M059J (cell line): ENCODE measurements at places on chromosomes 4 and X. TPM values are rescaled to one million over a fixed set of nuclear protein-coding genes. Genes with fewer than 3 reads are reported as not detected.
A peak's percentile ranks its signal among the peaks of the same experiment; 100 is the strongest.

The MXD4 gene
- total RNA-seq: 11.1 and 19.2 TPM in 2 replicates

DNA sequence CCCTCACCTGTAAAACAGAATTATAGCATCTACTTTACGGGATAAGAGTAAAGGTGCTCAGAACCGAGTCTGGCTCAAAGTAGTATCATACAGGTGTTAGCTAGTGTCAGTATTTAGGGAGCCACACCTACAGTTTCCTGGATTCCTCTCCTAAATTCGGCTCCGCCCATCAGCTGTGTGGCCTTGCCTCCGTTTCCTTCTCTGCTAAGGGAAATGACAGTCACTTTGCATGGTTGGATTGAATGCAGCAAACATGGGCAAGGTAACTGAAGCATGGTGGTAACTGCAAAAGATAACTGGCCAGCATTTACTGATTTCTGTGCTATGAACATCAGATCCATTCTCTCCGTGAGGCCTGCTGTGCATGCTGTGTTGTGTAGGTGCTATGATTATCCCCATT is 2.8 kb downstream of the PPP1R3F start:
- no peak for DNase-seq

The SUPT20HL2 gene
- total RNA-seq: 0.17 TPM in 1 of 2 replicates, not detected in the other

The DGKK gene
- 0.05 TPM in 1 of 2 replicates, not detected in the other for total RNA-seq

The COX7B2 gene
- total RNA-seq: 7.4 TPM in 1 of 2 replicates, not detected in the other

The DCLK2 gene
- total RNA-seq: 14.8 and 18.2 TPM in 2 replicates

DNA sequence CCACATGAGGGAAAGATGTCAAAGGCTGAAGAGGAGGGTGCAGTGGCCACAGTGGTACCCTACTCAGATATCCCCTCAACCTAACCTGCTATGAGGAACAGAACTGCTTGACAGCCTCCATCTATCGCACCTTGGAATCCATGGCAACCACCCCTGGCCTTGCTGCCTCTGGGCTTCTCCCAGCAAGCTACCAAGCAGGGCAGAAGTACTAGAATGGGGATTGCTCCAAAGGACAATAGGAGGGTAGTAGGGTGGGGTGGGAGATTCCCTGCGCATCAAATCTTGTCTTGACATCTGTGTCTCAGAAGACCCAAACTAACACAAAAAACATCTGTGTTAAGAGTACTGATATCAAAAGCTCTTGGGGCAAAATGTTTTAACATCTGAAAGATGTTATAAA is 118.2 kb downstream of the FBXW7 start:
- DNase-seq: no peak

- no peak for DNase-seq
Observed at GRCh38 chrX:554271-554670, 76.3 kb upstream of the SHOX start.

- DNase-seq: no peak
Observed at GRCh38 chr4:94348666-94349065, 6.0 kb upstream of the HPGDS start.

GRCh38 chrX:100417681-100418080 is 7.6 kb upstream of the PCDH19 start:
- DNase-seq: no peak

DNA sequence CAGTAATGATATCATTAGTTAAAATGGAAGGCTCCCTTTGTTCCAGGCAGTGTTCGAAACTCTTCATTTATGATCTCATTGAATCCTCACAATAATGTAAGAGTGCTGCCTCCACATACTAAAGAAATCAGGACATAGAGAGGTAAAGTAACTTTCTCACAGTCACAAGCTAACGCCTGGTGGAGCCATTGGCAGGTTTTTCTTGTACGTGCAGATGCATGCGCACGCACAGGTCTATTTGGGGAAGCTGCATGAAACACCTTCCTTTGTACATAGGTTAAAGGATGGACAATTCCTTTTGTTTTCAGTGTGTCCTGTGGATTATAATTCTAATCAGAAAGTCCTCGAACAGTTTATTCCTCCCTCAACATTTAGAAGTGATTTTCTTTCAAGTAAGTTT is 176.2 kb downstream of the RAPGEF2 start:
- DNase-seq: no peak

DNA sequence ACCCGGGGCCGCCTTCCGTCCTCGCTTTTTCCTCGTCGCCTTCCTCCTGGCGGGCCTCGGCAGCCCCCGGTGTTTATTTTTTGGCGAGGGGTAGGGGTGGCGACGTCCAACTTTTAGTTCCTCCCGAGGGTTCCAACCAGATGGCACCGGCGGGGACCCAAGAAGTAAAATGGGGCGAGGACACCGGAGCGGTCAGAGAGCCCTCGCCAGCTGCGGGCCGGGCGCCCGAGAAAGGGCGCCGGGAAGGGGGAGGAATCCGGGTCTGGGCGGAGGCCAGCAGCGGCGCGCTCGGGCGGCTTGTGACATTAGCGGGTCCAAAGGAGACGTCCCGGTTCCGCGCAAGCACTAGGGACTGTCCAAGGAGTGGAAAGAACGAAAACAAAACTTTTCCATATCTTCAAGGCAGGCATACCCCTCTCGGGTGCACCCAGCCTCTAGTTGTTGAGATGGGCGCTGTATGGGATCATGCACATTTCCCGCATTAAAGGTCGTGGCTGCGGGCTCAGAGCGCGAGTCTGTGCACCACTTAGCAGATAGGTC is 691 bp upstream of the USP46 start:
- DNase-seq: no peak

The NXF2B gene
- total RNA-seq: 0.02 and 0.42 TPM in 2 replicates

The ARHGAP4 gene
- total RNA-seq: 3.1 and 6.1 TPM in 2 replicates

The CFAP47 gene
- 0.05 TPM in 1 of 2 replicates, not detected in the other for total RNA-seq

DNA sequence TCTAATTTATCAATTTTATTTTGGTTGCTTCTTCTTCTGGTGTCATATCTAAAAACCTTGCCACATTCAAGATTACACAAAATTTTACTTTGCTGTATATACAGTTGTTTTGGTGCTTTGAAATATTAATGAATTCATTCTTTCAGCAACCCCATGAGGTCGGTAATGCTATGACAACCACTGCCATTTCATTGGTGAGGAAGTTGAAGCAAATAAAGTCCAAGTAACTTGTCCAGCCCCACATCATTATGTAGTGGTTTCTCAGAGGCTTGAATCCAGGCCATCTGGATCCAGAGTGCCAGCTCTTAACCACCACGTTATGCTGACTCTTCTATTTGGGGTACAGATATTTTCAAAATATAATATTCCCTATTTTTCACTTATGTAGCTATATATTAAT is 42.2 kb downstream of the UGT2A3 start:
- no peak for DNase-seq

GRCh38 chr4:134365852-134366251 is 164.3 kb upstream of the PABPC4L start:
- peak; percentile 54 for DNase-seq

The FAT1 gene
- 67.0 and 112 TPM in 2 replicates for total RNA-seq

DNA sequence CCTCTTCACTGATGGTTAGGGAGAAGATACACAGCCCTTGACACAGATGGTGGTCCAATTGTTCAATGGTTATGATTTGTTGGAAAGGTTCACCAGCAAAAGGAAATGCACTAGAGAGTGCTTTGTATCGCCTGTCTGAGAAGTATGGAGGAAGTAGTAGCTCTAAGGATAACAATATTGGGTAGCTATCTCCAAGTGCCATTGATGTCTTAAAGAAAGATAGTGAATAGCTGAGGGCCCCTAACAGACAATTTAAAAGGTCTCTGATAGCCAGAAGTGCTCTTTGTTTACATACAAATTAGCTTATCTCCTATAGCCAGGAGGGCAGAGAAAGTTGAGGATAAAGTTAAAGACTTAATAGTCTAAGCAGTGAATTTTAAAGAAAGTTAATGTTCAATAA is 33.9 kb upstream of the BLTP1 start:
- no peak for DNase-seq

GRCh38 chrX:68196939-68197791 is 236.1 kb downstream of the OPHN1 start:
- DNase-seq: peak; percentile 74

GRCh38 chr4:107838861-107839565 is 14.3 kb downstream of the SGMS2 start:
- no peak for DNase-seq

DNA sequence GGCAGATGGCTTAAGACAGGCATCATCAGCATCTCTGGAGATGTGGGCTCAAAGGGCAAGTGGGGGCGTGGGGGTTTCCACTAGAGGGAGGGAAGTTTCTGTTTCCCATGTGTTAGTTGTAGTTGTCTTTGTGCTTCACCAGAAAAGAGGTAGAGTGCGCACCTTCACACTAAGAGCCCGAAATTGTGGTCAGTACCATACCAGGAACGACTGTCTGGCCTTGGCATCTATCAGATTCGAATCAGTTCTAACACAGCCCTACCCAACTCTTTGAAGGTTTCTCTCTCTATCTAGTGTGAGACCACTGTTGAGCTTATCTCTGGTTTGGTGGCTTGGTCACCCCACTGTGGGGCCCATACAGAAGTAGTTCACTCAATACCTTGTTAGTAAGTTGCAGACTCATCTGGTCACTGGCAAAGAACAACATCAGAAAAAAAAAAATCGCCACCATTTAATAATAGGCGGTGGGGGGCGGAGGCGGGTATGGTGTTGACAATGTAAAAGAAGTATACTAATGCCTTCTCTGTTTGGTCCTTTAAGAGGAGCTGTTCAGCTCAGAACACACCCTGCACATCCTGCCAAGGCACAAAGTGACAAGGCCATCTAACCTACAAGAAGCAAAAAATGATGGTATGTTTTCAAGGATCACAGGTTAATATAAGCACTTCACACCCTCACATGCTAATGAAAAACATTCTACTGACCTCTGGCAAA is 71.1 kb downstream of the NYX start:
- no peak for DNase-seq

- DNase-seq: no peak
Observed at GRCh38 chr4:7243609-7244330, 51.4 kb downstream of the SORCS2 start.

The MAP3K15 gene
- total RNA-seq: not detected in 2 replicates

- no peak for DNase-seq
Observed at GRCh38 chr4:7793186-7793585, 146.5 kb downstream of the AFAP1 start.

DNA sequence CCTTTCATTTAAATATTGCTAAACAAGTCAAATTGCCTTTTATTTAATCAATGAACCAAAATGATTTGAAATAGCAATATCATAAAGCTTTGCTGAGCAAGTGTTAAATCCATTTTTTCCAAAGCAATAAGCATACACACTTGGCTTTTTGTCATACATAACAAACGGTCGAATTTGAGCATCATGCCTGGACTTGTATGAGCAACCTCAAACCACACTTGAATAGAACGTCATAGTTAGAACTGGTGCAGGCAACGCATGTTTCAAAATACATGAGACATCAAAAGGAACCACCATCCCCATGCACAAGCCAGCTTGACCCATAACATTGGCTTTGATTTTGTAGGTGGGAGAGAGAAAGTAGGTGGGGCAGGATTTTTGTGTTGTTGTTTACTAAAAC is 812.3 kb upstream of the FRG1 start:
- no peak for DNase-seq

The TGIF2LX gene
- total RNA-seq: not detected in 2 replicates

The NR3C2 gene
- total RNA-seq: 0.15 and 0.20 TPM in 2 replicates

DNA sequence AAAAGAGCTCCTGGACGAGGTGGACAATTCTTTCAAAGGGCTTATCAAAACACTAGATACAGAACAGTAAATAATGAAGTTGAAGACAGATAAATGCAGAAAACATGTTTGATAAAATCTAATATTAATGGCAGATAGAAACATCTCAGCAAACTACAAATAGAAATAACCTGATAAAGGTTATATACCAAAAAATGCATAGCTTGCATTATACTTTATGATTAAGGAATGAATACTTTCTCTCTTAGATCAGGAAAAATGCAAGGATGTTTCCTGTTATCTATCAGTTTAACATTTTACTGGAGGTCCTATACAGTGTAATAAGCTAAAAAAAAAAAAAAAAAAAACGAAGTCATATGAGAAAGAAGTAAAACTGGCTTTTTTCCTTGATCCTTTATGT is 304.5 kb upstream of the CXorf51A start:
- DNase-seq: no peak

The GABRG1 gene
- total RNA-seq: not detected in 2 replicates

DNA sequence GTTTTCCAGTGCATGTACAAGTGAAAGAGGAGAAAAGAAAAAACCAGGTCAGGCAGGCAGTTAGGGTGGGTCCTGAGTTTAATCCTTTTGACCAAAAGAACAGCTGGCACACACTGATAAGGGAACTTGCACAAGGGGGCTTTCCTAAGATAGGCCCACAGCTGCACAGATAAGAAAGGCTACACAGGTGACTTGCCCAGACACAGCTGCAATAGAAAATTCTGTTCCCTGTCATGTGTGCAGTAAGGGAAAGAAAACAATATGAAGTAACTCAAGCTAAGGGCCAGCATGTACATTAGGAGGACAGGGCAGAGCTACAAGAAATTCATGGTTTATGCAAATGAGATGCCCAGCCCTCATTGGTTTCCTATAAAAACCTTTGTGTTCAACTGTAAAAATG is 32.9 kb downstream of the LUZP4 start:
- no peak for DNase-seq

DNA sequence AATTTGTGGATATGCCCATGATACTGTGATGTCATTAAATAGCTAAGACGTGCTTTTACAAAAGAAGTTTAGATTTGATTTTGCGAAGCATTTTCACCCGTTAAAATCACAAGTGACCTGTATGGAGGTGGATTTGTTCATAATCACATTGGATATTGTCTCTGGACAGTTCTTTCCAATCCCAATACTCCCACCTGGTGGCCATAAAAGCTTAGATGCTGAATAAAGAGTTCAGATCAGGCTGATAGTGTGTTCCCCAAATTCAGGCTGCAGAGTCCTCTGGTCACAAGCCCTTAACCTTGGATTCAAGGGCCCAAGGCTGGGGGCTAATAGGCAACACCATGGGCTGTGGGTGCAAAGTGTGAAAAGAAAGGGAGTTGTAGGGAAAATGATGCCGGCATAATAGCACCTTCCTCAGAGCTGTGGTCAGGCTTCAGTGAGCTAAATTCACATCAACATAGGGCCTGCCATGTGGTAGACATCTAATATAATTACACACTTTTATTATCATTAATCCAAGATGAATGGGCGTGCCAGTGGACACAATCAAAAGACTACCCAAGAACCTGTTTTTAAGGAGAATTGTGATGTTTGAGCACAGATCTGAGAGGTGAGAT is 28.1 kb downstream of the SMIM43 start:
- peak; percentile 70 for DNase-seq

DNA sequence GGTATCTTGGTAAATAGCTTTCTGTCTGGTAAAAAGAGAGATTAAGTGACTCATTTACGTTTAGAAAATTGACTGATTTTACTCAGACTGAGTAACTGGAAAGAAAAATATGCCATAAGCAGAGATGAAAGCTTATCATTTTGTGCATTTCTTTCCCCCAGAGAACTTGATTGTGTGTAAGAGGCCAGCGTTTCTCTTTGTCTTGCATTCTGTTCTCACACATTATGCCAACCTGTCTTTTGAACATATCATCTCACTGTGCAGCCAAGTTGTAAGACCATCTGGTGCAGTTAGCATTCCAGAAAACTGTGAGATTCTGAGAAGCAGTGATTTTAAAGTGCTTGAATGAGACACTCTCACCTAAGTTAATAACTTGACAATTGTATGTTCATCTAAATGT is 651.3 kb downstream of the TECRL start:
- DNase-seq: no peak

DNA sequence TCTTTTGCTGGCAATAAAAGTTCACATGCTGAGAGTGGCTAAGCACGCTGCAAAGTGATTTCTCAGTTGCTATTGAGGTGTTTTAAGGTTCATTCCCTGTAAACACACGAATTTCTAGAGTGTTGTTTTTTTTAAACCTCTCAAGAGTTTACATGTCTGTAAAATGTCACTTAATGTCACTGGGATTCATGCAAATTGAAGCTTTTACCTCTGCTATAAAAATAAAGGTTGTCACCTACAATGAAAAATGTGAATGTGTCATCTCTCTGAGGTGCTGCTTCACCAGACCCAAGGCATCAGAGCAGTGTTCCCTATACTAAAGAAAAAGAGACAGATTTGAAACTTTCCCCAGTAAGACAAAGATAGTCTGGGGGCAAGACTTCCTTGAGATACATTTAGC is 127.0 kb downstream of the PPA2 start:
- no peak for DNase-seq
